GM12891 (cell line): ENCODE measurements at places on chromosomes 2 and 18.

DNA sequence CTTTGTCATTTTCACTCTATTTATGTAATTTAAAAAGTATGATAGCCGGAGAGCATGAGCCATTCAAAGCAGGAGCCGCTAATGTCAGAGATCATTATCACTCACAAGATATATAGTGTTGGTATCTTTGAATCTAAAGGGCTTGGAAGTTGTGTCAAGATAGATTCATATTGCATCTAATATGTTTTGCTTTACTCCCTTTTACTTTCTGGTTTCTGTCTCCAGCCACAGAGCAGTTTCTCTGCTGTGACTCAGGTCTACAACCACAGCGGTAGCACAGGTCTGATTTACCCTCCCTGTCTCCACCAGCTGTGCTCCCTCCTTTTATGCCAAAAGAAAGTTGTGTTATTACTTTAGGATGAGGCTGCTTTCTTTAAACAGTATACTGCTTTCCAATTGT lies 424.0 kb downstream of the ARHGAP15 start:
- no peak for DNase-seq

DNA sequence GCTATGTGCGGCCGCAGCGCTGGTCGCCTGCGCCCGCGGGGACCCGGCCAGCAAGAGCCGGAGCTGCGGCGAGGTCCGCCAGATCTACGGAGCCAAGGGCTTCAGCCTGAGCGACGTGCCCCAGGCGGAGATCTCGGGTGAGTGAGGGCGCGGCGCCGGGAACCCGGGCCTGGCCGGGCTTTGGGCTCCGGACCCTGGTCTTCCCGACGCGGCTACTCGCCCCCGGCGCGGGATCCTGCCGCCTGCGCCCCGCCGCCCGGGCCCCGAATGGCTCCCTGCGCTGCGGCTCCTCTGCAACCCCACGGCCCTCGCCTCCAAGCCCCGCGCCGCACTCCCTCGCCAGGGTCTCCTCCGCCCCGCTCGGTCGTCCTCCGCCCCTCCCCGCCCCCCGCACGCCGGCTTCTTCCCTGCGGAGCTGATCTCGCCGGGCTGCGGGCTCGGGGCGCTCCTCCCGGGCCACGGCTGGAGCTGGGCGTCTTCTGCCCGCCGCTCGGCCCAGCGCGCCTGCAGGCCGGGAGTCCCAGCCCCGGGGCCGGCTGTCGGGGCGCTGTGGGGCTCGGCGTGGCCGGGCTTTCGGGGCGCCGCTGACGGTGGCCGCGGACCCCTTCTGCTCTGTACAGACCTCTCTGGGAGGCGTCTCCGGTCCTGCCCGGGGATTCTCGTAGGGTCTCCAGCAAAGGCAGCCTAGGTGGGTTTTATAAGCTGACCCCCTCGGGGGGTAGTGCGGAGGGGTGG lies 652 bp downstream of the GPC1 start:
- DNase-seq: no peak

GRCh38 chr2:88211809-88212154 lies 41.6 kb downstream of the THNSL2 start:
- no peak for DNase-seq

DNA sequence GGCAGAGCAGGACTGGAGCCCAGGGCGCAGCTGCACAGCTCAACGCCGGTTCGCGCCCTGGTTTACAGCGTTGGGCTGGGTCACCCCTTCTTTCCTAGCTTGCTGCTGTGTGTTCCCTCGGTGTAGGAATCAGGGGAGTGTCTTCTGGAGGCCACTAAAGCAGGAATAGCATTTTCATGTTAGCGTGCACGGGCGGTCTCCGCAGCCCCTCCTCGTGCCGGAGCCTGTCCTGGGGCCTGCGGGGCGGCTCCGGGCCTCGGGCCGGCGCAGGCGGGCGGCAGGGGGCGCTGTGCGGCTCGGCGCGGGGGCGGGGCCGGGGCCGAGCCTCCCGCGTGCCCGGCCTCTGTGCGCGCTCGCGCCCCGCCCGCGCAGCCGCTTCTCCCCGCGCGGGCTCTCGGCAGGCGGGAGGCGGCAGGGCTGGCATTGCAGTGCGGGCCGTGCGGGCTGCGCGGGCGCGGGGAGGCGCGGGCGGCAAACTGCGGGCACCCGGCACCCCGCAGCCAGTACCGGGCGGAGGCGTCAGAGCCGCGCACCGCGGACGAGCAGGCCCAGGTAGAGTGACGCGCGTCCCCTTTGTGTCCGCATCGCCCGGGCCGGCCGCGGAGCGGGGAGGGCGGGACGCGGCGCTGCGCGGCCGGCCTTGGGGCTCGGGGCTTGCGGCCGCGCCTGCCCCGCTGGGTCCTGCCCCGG lies at the start of gene RNF144A:
Gene RNF144A, plus strand, starts transcription at position 342 of the 690 bp plus-strand sequence. CDS start 79,515 bp downstream, outside the sequence.
- peak; percentile 81 for DNase-seq

GRCh38 chr18:59695551-59695950 lies 1.7 kb downstream of the CCBE1 start:
- no peak for DNase-seq

DNA sequence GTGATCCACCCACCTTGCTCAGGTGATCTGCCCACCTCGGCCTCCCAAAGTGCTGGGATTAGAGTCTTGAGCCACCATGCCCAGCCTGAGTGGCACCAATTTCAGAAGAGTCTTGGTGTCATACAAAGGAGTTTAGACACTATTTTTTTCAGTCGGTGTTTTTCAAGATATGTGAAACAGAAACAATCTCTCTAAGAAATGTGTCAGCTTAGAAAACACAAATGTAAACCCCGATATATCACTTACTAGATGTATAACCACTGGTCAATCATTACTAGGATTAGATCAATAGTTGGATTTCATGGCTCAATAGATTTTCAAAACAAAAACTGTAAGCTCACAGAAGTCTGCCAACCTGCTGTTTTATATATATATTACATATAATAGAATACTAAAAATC lies 67.2 kb upstream of the FRZB start:
- DNase-seq: no peak

DNA sequence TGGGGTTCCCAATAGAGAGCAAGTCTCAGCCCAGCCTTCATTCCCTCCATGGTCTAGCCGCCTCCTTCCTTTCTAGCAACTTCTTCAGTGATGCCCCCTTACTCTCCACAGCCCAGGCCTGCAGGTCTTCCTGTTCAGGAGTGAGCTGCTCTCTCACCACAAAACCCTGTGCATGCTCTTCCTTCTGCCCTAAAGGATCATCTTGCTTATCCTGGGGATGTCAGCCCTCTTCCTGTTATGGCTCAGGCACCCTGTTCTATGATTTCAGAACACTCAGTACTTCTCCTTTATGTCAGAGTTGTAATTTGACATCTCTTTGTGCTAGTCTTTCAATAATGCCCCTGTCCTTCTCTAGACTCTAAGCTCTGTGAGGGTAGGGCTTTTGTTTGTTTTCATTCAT lies 19.4 kb downstream of the TMEM178A start:
- no peak for DNase-seq

DNA sequence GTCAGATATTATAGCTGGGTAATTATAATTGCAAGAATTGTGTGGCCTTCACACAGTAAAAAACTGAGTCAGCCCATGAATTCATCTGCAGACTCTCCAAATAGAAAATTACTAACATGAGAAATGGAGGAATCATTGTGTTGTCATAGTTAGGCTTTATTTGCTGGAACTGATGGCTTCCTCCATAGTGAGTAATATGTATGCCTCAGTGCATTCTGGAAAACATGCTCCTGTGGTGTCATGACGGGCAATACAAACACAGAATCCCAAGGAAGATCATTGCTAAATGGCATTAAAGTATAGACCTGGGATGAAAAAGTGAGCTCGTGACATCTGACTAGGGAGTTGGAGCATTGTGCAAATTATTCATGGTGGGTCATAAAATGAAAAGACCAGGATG lies 23.6 kb upstream of the NMS start:
- DNase-seq: no peak

DNA sequence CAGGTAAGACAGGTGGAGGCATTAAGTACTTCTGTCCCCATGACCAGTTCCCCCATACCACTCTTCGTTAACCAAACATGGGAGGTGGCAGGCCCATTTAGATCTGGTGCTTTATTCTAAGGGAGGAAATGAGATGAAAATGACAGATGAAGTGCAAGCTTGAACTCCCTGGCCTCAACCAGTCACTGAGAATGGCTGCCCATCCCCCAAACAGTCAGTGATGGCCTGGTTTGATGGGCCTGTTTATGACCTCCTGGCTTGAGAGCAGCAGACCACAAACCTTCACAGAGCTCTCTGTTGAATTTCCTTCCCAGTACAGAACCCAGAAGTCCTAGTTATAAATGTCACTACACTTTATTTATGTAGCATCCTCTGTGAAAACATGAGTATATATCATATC lies 31.1 kb downstream of the EPAS1 start:
- no peak for DNase-seq

GRCh38 chr2:33262097-33262496 lies 214.4 kb upstream of the RASGRP3 start:
- DNase-seq: no peak

- no peak for DNase-seq
Observed at GRCh38 chr2:97706112-97706511, 7.3 kb upstream of the ZAP70 start.

DNA sequence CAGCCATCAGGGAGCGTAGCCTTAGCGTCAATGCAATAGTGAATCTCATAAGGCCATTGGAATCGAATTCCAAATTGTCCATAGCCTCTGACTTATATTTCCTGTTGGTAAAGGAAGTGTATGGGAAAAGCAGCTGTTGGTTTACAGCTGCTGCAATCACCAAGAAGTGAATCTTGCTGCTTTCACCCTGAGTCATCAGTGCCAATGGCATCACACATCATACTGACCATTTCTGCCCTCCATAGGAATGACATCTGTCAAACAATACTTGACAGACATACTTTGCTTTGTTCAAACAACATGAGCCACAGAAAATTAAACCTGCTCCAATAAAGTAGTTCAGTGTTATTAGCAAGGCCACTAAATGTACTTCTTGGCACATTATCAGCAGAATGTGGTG lies 111.2 kb upstream of the KLHL29 start:
- no peak for DNase-seq

- no peak for DNase-seq
Observed at GRCh38 chr2:126664234-126664633, 8.3 kb downstream of the GYPC start.

GRCh38 chr2:73897240-73897583 lies 4.4 kb downstream of the ACTG2 start:
- DNase-seq: no peak

GRCh38 chr2:38097988-38098385 lies 22.0 kb upstream of the CYP1B1 start:
- DNase-seq: no peak

DNA sequence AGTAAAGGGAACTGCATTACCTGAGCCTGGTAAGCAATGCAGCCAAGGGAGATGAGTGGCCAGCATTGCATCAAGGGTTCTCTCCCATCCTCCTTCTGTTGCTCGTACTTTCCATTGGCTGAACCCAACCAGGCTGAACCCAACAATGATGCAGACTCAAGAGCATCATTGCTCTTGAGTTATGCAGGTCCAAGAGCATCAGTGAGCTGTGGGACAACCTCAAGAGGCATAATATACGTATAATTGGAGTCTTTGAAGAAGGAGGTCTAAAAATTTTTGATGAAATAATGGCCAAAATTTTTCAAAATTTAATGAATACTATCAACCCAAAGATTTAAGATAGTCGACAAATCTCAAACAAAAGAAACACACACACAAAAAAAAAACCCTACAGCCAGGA lies 213.0 kb downstream of the RNF152 start:
- no peak for DNase-seq

DNA sequence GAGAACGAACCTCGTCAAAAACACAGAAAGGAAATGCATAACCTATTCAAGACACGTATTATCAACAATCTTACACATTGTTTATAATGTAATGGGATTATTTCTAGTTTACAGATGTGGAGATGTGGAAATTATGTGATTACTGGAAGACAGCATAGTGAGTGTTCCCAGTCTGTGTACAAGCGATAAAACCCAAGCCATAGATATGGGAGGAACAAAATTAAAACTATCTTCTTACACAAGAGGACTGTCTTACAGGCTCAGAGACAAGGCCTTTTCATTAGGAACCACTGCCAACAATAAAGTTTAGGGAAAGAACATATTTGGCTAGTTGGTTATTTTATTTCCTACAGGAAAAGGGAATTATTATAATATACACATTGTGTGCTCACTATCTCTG lies 20.3 kb downstream of the COBLL1 start:
- no peak for DNase-seq

DNA sequence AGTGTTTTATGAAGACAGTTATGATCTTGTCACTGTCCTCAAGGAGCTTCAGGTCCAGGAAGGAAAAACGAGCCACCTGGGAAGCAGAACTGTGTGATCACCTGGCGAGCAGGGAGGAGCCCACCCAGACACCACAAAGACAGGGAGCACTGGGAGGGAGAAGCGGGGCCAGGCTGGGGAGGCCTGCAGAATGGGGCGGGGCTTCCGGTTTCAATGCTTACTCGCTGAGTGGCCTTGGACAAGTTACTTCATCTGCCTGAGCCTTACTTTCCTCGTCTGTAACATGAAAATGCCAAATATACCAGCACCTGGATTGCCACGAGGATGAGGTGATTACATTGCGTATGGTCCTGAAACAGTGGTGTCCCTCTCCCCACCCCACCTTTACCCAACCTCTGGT lies 227.5 kb downstream of the ANKRD30B start:
- DNase-seq: no peak

DNA sequence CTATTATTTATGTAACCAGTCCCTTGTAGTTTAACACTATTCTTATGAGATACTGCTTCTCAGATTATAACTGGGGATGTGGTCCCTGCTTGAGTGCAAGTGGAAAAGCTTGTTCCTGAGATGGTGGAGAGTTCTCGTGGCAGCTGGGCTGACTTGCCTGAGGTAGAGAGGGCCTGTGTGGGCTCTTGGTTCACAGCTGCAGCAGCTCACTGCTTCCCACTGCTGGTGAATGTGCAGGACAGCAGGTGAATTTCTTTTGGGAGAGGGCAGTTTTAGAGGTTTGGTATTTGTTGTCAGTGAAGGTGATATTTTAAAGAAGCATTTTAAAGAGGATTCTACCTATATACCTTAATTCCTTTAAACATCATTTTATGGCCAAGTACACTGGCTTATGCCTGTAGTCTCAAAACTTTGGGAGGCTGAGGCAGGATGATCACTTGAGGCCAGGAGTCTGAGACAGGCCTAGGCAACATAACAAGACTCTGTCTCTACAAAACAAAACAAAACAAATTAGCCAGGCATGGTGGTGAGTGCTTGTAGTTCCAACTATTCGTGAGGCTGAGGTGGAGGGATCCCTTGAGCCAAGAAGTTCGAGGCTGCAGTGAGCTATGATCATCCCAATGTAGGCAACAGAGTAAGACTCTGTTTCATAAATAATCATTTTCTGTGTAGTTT lies 94.8 kb downstream of the MTA3 start:
- DNase-seq: peak; percentile 42

GRCh38 chr2:104749856-104750460 lies 104.0 kb upstream of the POU3F3 start:
- DNase-seq: no peak

GRCh38 chr2:149145314-149146295 lies 107.1 kb downstream of the LYPD6B start:
- no peak for DNase-seq

- DNase-seq: no peak
Observed at GRCh38 chr18:35029770-35030169, 11.4 kb upstream of the MAPRE2 start.

- no peak for DNase-seq
Observed at GRCh38 chr2:134175834-134176233, 78.0 kb upstream of the MGAT5 start.

GRCh38 chr2:20479835-20480234 lies 33.0 kb downstream of the RHOB start:
- DNase-seq: no peak
